ENCODE measurements at places on chromosomes 6 and 20. TPM values are rescaled to one million over a fixed set of nuclear protein-coding genes. Genes with fewer than 3 reads are reported as not detected.

DNA sequence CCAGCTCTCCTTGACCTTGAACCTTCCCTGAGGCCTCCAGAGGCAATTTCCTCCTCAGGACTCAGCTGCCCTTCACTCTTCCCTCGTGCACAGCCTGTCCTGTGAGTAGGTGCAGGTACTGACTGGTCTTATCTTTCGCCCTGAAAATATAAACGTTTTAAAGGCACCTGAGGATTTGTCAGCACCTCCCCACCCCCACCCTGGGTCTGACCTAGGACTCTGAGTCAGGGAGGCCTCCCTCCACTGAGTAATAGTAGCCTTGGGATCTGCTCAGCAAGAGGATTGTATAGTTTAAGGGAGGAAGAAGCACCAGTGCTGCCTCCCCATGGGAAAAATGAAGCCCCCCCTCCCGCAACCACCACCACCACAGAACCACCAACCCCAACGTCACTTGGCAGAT is 54.6 kb downstream of the PPARD start:
- peaks cover 5% of the 10 kb centered on the region for H3K36me3 ChIP-seq
- H3K27ac ChIP-seq = no peak overlapping the region
- H3K27me3 ChIP-seq = no peaks in the 10 kb centered on the region
- DNase-seq = no peak
- H3K4me1 ChIP-seq = no peaks in the 10 kb centered on the region

DNA sequence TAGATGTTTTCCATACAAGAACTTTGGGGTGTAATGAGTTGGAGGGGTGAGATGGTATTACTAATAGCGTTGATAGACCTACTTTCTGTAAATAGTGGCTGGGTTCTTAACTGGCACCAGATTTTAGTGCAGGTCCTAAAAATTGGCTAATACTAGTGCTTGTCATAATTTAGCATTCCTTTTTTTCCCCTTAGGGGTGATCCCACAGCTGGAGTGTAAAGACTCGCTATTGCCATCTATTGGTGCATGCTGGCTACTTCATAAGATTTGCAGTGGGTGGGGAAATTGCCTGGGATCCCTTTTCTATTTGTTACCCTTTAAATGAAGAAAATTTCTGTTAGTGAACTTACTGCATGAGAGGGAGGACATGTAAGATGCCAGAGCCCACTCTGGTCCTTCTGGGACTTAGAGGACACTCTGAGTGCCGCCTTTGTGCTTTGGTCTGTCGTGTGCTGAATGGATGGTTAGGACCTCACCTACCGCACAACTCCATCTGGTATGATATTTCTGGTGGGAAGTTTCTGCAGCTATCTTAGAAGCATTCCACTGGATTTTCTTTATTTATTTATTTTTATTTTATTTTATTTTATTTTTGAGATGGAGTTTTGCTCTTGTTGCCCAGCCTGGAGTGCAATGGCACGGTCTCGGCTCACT is 195.5 kb downstream of the JARID2 start:
- H3K4me3 ChIP-seq = peak overlapping the region; percentile 2
- peak; percentile 52 for DNase-seq
- no peaks in the 10 kb centered on the region for H3K27me3 ChIP-seq
- H3K27ac ChIP-seq = no peak overlapping the region

DNA sequence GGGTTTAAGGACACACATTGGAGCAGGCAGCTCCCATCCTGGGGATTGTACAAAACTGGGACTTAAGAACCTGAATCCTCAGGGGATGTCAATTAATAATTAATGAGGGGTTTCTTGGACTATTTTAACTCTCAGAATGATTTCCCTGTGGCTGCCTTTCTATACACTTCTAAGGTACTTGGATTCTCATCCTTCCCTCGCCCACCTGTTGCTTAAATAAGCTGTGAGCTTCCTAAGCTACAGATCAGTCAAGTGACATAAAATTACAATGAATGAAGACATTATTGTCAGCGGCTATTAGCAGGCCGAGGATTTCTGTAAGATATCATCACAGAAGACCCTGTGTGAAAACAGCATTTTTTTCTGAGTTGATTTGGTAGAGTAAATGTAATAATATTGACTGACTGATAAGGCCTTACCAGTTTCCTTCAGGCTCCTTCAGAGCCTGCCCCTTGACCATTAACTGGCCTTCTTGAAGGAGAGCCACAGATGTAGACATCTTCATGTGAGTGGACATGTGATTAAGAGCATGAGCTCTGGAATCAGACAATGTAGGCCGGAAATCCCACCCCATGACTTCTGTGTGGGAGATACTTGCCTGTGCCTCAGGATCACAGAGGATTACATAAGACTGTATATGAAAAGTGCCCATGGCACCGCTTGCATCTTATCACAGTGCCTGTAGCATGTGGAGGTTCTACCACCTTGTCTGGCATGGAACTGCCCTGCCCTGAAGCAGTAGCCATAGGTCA is 101.7 kb downstream of the TULP4 start:
- peaks cover 30% of the 10 kb centered on the region for H3K4me1 ChIP-seq
- H3K36me3 ChIP-seq = peaks cover 21% of the 10 kb centered on the region
- H3K4me3 ChIP-seq = no peak overlapping the region
- H3K27ac ChIP-seq = no peak overlapping the region
- no peak for DNase-seq
- H3K27me3 ChIP-seq = no peaks in the 10 kb centered on the region

DNA sequence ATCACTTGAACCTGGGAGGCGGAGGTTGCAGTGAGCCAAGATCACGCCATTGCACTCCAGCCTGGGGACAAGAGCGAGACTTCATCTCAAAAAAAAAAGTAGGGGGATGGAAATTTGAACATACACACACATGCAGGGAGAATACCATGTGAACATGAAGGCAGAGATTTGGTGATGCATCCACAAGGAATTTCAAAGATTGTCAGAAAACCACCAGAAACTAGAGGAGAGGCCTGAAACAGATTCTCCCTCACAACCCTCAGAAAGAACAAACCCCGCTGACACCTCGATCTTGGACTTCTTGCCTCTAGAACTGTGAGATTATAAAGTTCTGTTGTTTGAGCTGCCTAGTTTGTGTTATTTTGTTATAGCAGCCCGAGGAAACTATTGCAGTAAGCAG is 125.5 kb downstream of the GPX5 start:
- H3K4me1 ChIP-seq = peaks cover 10% of the 10 kb centered on the region
- no peak for DNase-seq
- no peaks in the 10 kb centered on the region for H3K36me3 ChIP-seq
- no peak overlapping the region for H3K27ac ChIP-seq

DNA sequence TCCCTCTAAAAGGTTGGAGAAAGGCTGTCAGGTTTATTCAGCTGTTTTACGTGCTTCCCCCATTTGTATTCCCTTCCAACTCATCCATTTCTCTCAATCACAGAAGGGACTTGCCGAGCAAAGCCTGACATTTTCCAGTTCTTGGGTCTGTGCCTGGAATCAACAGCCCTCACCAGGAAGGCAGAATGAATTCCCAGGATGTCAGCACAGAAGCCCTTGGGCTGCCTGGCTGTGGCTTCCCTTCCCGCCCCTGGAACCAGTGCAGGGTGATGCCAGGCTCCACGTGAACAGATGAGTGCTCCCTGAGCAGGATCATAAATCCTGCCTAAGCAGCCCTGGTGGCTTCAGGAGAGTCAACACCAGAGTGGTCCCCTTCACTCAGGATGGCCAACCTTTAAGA is 86.1 kb upstream of the CD83 start:
- H3K36me3 ChIP-seq = no peaks in the 10 kb centered on the region
- H3K27me3 ChIP-seq = peaks cover 12% of the 10 kb centered on the region
- no peak overlapping the region for H3K4me3 ChIP-seq
- no peaks in the 10 kb centered on the region for H3K4me1 ChIP-seq

GRCh38 chr6:105803442-105803841 is 282.7 kb upstream of the PRDM1 start:
- no peaks in the 10 kb centered on the region for H3K27me3 ChIP-seq
- H3K36me3 ChIP-seq = no peaks in the 10 kb centered on the region
- no peak overlapping the region for H3K4me3 ChIP-seq
- no peak overlapping the region for H3K27ac ChIP-seq
- H3K4me1 ChIP-seq = no peaks in the 10 kb centered on the region
- DNase-seq = no peak

DNA sequence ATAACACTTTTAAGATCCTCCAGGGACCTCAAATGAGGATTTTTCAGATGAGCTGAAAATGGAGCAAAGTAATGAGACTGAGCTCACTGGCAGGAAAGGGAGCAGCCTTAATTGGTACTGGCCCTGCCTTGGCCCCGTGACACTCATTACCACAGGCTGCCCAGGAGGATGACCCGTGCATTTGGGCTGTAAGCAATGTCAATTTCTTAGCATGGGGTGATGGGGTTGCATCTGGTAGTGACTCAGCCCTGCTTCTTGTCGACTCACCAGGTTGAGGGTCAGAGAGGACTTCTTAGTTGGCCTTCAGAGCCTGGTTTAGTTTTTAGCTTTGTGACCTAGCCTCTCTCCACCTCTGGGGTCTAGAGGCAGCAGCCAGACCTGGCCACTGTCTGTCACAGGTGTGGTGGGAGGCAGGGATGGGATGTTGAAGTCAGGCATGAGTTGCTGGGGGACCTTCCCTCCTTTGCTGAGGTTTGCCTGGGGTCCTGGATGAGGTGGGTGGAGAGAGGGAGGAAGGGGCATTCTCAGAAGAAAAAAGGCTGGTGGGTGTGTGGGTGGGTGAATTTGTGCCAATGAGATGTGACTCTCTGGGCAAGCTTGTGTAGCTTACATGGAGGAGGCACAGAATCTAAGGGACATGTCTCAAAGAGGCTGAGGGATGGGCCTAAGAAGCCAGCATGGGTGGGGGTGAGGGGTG is 25.9 kb upstream of the EPB41L1 start:
- H3K27me3 ChIP-seq = no peaks in the 10 kb centered on the region
- H3K4me3 ChIP-seq = no peak overlapping the region
- DNase-seq = no peak
- H3K27ac ChIP-seq = no peak overlapping the region

DNA sequence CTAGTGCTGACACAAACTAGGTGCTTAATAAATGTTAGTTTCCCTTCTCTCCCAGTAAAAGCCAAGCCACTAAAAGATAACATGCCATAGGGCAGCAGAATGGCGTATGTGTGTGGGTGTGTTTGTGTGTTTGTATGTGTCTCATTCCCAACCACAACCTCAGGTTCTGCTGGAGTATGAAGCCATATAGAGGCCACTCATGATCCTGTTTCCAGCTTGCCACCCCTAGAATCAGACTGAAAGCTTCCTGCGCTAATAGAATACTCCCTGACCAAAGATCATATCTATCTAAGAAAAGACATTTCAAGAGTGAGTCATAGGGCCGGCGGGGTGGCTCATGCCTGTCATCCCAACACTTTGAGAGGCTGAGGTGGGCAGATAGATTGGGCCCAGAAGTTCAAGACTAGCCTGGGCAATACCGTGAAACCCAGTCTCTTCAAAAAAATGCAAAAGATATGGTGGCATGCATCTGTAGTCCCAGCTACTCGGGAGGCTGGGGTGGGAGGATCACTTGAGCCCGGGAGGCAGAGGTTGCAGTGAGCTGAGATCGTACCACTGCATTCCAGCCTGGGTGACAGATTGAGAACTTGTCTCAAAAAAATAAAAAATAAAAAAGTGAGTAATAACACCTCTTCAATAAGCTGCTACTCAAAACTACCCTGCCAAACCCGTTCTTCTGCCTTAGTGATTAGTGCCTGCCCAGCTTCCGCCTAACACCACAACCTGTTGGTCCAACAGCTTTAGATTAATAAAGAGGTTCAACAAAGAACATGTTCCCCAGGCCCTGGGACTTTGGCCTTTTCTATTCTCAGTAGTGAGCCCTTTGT is 11.8 kb upstream of the SNRPC start:
- H3K4me1 ChIP-seq = peaks cover under 1% of the 10 kb centered on the region
- no peak overlapping the region for H3K27ac ChIP-seq
- H3K27me3 ChIP-seq = no peaks in the 10 kb centered on the region
- no peak for DNase-seq
- H3K36me3 ChIP-seq = no peaks in the 10 kb centered on the region

DNA sequence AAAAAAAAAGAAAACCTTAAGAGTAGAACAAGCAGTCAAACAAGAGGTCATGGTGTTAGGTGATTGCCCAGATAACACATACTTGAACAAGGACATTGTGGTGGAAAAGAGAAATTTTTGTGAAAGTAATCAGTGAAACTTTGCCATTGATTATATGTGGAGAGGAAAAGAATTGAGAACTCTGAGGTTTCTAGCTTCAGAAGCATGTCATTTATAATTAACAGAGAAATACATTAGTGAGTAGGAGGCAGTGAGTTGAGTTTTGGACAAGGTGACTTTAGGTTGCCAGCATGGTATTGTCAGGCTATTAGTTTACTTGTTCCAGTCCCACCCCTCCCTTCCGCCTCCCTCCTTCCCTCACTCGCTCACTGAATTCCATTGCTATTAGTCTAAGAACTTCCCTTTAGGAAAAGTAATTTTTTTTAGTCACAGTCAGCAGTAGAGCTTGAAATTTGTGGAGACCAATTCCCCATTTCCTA is 17.2 kb downstream of the TAB2 start:
- peaks cover 44% of the 10 kb centered on the region for H3K4me1 ChIP-seq
- no peak overlapping the region for H3K4me3 ChIP-seq
- H3K27ac ChIP-seq = no peak overlapping the region
- no peak for DNase-seq
- H3K27me3 ChIP-seq = no peaks in the 10 kb centered on the region

DNA sequence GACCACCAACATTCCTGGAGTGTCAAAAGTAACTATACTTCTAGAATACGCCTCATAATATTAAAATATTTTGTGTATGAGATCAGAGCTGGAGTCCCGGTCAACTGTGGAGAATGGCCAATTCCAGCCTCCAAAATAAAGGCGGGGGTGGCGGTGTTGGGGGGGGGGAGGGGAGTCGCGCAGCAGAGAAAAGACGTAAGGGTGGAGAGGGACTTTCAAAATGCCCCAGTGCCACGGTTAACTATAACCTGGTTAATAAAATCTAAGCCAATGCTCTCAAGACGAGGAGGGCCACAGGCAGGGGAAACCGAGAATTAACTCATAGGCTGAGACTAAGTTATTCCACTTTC is 1.3 kb downstream of the NUP153 start:
- peak overlapping the region; percentile 91 for H3K4me3 ChIP-seq
- H3K27ac ChIP-seq = peak overlapping the region; percentile 98
- no peak for DNase-seq
- H3K36me3 ChIP-seq = peaks cover 3% of the 10 kb centered on the region
- H3K27me3 ChIP-seq = no peaks in the 10 kb centered on the region
- peaks cover 16% of the 10 kb centered on the region for H3K4me1 ChIP-seq

- H3K4me3 ChIP-seq = no peak overlapping the region
- no peak overlapping the region for H3K27ac ChIP-seq
- no peaks in the 10 kb centered on the region for H3K27me3 ChIP-seq
- no peaks in the 10 kb centered on the region for H3K36me3 ChIP-seq
- DNase-seq = no peak
Measured at GRCh38 chr6:140316966-140317365, 942.5 kb upstream of the CITED2 start.

GRCh38 chr20:35451295-35451694 is 4.1 kb upstream of the CEP250 start:
- H3K36me3 ChIP-seq = no peaks in the 10 kb centered on the region
- no peak for DNase-seq
- H3K27ac ChIP-seq = no peak overlapping the region
- peaks cover 6% of the 10 kb centered on the region for H3K27me3 ChIP-seq
- peaks cover 26% of the 10 kb centered on the region for H3K4me1 ChIP-seq
- no peak overlapping the region for H3K4me3 ChIP-seq

PACRG gene
- total RNA-seq = 0.59 TPM

ERVFRD-1 gene
- total RNA-seq = not detected

R3HDML gene
- total RNA-seq = not detected

CUL9 gene
- total RNA-seq = 37.2 TPM
